ENCODE measurements at places on chromosomes 2 and 18.

GRCh38 chr2:147051814-147052213 is 793.0 kb upstream of the ACVR2A start:
- no peak for DNase-seq

- DNase-seq, result no peak
Measured at GRCh38 chr2:85433511-85434089, 15.1 kb downstream of the SH2D6 start.

DNA sequence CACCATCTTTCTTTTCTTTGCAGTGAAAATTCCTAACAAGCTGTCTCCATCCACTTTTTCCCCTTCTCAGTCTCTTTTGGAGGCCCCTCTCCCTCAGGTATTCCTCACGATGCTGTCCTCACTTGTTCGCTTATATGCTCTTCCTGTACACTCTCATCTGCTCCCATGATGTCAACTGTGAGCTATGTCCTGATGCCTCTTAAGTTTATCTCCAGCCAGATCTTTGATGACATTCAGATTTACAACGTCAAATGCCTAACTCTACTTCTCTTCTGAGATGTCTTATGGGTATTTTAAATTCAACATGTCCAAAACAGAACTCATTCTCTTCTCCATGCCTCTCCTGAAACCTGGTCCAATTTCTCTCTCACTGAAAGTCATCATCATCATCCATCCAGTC is 55.1 kb upstream of the SERTAD2 start:
- no peak for DNase-seq

DNA sequence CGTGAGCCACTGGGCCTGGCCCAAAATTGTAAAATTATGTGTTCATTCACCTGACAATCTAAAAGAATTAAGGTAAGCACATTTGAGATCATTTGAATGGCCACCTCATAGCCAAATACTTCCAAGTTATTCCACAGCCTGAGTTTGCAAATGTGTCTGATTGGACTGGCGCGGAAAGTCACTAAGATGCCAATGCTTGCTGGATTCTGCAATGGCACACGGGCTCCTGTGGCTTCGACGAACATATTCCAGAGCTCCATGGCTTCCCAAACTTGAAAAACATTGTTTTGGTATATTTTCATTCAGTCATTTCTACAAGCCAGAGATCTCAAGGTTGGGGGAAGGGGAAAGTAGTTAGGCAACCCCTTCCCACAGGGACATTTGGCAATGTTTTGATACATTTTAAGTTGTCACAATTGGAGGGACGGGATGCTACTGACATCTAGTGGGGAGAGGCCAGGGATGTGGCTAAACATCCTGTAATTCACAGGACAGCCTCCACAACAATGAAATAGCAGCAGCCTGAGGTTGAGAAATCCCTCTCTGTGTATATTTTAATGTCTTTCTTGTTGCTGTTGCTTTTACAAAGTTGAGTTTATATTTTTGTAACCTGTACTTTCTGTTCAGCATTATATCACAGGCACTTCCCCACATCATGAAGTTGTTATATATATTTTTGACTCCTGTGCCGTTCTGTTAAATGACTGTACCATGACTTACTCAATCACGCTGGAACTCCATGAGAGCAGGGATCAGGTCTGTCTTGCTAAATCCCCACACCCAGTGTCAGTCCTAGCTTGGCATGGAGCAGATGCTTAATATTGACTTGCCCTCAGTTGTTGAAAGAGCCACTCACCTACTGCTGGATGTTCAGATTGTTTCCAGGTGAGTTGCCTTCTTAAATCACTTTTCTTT is 56.9 kb downstream of the COL4A4 start:
- DNase-seq, result no peak

DNA sequence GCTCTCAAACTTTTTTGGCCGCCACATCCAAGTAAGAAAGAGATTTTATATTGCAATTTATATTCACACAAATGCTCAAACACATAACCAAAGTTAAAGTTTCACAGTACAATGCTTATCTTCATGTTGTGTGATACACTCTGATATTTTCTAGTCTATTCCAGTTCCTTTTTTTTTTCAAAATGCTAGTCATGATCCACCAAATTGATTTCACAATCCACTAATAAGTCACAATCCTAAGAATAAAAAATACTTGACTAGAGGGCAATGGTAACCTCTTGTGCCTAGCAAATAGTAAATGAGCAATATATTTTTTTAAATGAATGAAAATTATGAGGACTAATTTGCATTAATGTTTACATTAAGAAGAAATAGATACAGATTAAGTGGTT is 5.8 kb upstream of the PTPN4 start:
- no peak for DNase-seq

- DNase-seq, result no peak
Measured at GRCh38 chr2:140316345-140316744, 1536.2 kb upstream of the NXPH2 start.

Data from CMK (cell line).